ELF-1 (cell line): ENCODE measurements at places on chromosomes 5 and 9.

DNA sequence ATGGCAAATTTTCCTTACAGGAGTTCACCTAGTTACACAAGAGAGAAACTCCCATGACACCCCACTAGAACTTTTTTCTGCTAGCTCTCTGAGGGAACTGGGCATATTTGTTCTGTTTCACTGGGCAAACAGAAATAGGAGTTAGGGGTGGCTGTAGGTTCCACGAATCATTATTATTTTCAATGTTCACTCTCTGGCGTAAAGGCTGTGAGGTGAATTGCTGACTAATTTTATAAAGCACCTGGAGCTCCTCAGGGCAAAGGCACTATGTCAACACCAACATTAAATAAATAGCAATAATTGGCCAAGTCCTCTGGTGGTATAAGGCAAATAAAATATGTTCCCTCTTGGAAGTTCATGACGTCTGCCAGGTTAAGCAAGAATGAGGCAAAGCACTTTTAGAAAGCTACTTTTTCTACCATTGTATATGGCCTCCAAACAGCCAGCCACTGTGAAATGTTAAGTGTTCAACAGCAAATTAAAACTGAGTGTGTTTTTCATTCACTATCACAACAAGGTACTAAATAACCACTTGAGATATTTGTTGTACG lies 344.6 kb downstream of the PDE4D start:
- DNase-seq, result no peak

GRCh38 chr5:87137283-87137682 lies 130.4 kb upstream of the RASA1 start:
- no peak for DNase-seq

GRCh38 chr9:113151696-113152630 lies 1.2 kb downstream of the SLC31A2 start:
- DNase-seq, result no peak

GRCh38 chr5:75168026-75168735 lies 68.5 kb downstream of the ANKRD31 start:
- DNase-seq, result no peak

DNA sequence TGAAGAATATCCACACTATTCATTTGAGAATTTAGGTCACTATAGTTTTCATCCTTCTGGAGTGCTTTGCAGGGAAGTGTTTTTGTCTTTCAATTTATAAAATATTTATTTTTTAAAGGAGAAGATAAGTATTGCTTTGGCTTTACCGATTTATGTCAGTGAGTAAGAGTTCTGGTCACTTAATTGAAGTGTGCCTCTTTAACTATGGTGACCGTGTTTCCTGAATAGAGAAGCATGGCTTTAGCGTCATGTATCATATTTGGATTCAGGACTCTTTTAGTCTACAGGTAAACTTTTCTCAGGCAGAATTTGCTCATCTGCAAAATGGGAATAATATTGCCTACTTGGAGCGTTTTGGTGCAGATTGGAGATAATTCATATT lies 902 bp downstream of the BDP1 start:
- DNase-seq, result no peak

GRCh38 chr5:135543485-135544304 lies 7.9 kb upstream of the NEUROG1 start:
- peak; percentile 77 for DNase-seq

DNA sequence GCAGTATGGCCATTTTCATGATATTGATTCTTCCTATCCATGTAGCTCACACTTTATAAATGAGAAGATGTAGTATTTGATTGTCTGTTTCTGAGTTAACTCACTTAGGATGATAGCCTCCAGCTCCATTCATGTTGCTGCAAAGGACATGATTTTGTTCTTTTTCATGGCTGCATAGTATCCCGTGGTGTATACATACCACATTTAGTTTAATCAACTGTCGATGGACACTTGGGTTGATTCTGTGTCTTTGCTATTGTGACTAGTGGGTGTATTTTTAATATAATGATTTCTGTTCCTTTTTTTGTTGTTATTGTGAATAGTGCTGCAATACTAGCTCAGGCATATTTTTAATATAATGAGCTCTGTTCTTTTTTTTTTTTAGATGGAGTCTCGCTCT lies 560.3 kb upstream of the ZNF608 start:
- no peak for DNase-seq

DNA sequence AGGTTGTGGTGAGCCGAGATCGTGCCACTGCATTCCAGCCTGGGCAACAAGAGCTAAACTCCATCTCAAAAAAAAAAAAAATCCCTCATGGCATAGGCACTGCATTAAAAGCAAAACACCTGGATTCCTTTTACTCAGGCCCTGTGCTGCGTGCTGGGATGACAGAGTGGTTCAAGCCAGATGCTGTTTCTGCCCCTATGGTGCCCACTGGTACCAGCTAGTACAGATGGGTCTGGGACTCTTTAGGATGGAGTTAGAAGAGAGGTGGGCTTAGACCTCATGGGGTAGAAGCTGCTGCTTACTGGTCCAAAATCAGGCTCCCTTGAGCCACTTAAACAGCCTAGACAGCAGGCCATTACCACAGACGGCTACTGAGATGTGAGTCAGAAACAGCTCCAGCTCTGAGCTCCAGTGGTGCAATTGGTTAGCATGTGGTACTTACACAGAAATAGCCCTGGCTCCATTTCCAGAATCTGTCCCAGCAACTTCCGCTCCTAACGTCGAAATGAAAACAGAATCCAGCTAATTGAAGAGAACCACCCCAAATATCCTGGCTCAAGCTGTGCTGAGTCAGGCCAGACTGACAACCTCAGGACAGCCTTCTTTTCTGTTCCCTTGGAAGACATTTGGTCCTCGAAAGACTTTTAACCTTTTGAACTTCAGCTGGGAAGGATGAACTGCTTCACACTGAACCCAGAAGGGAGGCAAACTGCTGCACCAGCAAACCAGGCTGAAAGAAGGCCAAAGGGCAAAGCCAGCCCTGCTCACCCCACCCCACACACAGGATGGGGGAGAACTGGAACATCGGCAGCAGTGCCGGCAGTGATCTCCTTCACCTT lies 15.5 kb downstream of the C5orf15 start:
- DNase-seq, result no peak

GRCh38 chr5:72159501-72159911 lies 52.2 kb downstream of the MAP1B start:
- DNase-seq, result no peak

DNA sequence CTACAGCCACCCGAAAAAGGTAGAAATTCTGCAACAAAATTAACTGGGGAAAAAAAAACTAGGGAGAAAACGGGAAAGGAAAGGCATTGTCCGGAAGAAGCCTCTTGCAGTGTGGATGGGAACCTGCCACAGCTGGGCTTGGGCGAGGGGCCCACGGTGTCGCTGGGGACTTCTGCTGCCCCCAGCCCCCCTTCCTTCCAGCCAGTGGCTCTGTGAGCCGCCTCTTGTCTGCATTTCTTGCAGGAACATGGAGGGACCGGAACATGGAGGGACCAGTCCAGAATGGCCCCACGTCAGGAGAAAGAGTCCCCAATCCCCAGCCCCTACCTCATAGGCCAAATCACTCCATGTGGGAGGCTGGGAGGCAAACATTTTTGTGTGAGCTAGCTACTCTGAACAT lies 36.9 kb upstream of the EXOC3 start:
- no peak for DNase-seq

GRCh38 chr5:18465833-18466681 lies 831.8 kb downstream of the TAF11L14 start:
- peak; percentile 84 for DNase-seq

- DNase-seq, result no peak
These were observed 10.9 kb upstream of the RHOBTB3 start for GRCh38 chr5:95720094-95720786.

GRCh38 chr9:116189683-116190082 lies 36.1 kb downstream of the PAPPA start:
- DNase-seq, result no peak

- peak; percentile 90 for DNase-seq
These were observed 178.8 kb downstream of the SPOCK1 start for GRCh38 chr5:137320056-137321045.

DNA sequence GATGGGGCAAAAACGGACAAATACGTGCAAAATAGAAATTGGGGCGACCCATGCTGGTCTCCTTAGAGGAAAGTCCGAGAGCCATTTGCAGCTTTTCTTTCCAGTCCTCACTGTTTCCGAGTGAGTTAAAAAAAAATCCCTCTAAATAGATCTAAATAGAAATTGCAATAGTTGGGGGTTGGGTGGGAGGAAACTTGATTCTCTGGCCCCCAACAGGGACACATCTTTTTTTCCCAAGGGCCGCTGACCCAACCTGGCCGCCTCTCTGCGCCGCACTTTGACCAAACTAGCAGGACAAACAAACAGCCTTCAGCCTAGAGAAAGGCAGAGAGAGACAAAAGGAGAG lies 2.8 kb upstream of the NKX2-5 start:
- DNase-seq, result peak; percentile 28

DNA sequence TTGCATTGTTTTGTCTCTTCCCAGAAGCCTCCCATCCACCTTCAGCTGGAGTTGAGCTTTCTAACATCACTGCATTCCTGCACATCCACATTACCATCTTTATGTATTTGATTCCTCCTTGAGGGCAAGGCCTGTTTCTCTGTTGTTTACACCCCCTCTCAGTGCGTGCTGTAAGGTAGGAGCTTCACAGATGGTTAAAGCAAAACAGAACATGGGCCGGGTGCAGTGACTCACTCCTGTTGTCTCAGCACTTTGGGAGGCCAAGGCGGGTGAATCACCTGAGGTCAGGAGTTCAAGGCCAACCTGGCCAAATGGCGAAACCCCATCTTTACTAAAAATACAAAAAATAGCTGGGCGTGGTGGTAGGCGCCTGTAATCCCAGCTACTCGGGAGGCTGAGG lies 110.9 kb downstream of the KCNIP1 start:
- DNase-seq, result peak; percentile 40

GRCh38 chr9:112258106-112258505 lies 75.3 kb downstream of the PTBP3 start:
- no peak for DNase-seq

DNA sequence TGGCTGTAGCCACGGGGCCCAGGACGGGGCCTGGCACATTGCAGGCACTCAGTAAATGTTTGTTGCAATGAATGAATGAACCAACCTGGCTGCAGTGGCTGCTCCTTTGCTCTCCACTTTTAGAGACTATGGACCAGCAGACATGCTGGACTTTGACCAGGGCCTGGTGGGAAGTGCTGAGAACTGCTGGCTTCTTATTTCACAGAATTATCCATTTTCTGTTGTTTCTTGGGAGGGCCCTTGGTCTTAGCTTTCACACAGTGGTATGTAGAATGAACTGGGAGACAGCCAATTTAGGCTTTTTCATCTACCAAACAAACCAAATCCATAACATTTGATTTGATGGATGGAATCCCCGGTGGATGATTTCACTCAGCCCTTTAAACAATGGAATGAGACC lies 78.0 kb upstream of the LHFPL2 start:
- DNase-seq, result no peak

GRCh38 chr5:54873691-54874090 lies 111.7 kb downstream of the ESM1 start:
- no peak for DNase-seq

DNA sequence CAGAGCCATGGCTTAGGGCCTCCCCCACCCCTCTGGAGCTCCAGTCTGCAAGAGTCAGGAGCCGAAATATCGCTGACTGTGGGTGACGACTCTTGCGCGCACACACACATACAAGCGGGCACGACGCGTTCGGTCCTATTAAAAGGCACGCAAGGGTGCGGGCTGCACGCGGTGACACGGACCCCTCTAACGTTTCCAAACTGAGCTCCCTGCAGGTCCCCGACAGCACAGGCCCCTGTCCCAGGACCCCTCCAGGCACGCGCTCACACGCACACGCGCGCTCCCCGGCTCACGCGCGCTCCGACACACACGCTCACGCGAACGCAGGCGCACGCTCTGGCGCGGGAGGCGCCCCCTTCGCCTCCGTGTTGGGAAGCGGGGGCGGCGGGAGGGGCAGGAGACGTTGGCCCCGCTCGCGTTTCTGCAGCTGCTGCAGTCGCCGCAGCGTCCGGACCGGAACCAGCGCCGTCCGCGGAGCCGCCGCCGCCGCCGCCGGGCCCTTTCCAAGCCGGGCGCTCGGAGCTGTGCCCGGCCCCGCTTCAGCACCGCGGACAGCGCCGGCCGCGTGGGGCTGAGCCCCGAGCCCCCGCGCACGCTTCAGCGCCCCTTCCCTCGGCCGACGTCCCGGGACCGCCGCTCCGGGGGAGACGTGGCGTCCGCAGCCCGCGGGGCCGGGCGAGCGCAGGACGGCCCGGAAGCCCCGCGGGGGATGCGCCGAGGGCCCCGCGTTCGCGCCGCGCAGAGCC lies at the start of gene GRIN1:
Gene GRIN1, plus strand, starts transcription at position 433 of the 746 bp plus-strand sequence. CDS start 333 bp downstream, outside the sequence.
- no peak for DNase-seq

DNA sequence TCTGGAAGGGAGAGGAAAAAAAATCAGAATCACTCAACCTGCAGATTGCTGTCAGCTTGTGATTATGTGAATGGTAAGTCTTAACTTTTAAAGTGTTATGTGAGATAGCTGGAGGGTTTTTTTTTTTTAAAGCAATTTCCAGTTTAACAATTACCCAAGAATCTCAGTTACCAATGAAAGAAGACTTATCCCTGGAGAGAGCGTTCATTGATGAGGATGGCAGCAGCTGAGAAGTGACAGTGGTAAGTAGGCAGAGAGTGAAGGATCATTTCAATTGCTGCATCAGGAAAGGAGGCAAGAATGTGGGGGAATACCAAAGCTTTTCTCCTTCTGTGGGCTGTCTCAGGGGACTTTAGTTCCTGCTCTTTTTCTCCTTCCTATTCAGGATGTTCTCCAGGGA lies 370.2 kb upstream of the C9orf72 start:
- peak; percentile 1 for DNase-seq

GRCh38 chr9:7570107-7570720 lies 229.4 kb downstream of the DMAC1 start:
- DNase-seq, result peak; percentile 52

DNA sequence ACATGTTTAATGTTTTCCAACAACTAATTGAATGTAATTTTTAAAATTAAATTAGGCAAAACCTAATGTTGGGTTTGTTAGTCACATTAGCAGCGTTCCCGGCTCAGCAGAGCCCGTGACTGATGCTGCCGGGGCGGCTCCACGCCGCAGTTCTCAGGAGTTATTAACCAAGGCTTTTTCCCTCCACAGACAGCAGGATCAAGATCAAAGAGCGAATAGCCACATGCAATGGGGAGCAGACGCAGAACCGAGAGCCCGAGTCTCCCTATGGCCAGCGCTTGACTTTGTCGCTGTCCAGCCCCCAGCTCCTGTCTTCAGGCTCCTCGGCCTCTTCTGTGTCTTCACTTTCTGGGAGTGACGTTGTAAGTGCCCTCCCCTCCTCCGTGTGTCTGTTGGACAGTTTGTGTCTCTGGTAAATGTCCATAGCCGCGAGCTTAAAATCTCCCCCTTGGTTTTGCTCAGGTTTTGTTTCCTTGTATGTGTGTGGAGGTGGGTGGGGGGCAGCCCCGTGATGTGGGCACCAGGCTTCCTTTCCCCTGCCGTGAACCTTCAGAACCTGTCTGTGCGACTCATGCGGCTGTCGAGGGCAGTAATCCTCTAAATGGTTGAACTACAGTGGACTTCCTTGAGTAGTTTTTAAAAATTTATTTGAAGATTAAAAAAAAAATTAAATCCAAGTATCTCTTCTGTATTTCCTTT lies 37.1 kb downstream of the TENT4A start:
- no peak for DNase-seq
